ENCODE measurements at places on chromosomes 3 and 15.

DNA sequence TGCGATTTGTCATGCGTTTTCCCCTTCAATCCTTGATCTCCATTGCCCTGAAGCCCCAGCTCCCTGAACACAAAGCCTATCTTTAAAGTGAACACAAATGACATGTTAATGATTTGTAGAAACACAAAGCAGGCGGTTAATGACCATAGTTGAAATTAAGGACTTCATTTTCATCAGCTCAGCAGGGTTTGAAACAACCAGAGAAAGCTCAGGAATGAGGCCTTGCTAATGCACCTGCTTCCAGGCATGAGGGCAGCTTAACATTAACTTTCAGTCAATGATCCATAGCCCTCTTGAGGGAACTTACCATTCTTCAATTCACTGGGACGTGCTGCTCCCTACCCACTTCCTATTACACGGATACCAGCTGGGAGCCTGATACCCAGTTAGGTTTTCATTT is 427.2 kb upstream of the CBLB start:
- H3K27me3 ChIP-seq: no peaks in the 10 kb centered on the region
- H3K36me3 ChIP-seq: no peaks in the 10 kb centered on the region
- DNase-seq: no peak
- no peak overlapping the region for H3K27ac ChIP-seq

DNA sequence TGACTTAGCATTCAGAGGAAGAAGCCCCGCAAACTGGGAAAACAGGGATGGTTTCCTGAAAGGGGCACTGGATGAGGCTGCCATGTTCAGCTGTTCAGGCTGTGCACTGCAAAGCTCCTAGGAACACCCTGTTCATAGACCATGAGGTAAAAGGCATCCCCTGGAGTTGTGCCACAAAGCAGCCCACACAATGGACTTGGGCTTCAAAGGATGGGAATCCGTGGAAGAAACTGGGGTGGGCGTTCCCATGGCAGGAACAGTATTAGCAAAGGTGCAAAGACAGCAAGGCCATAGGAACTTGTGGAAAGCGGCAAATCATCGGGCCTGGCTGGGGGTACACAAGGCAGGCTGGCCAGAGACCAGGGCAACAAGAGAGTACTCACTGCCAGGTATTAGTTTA is 8.9 kb downstream of the OXTR start:
- DNase-seq: peak; percentile 61
- no peaks in the 10 kb centered on the region for H3K36me3 ChIP-seq
- no peak overlapping the region for H3K27ac ChIP-seq

- H3K4me3 ChIP-seq: no peak overlapping the region
- no peak for DNase-seq
- H3K27ac ChIP-seq: no peak overlapping the region
- no peaks in the 10 kb centered on the region for H3K27me3 ChIP-seq
- peaks cover 45% of the 10 kb centered on the region for H3K4me1 ChIP-seq
These were observed 7.2 kb downstream of the LIPC start for GRCh38 chr15:58438956-58439355.

GRCh38 chr15:70237626-70238025 is 139.9 kb upstream of the TLE3 start:
- H3K36me3 ChIP-seq: no peaks in the 10 kb centered on the region
- H3K4me3 ChIP-seq: no peak overlapping the region
- H3K27ac ChIP-seq: no peak overlapping the region
- H3K27me3 ChIP-seq: no peaks in the 10 kb centered on the region

DNA sequence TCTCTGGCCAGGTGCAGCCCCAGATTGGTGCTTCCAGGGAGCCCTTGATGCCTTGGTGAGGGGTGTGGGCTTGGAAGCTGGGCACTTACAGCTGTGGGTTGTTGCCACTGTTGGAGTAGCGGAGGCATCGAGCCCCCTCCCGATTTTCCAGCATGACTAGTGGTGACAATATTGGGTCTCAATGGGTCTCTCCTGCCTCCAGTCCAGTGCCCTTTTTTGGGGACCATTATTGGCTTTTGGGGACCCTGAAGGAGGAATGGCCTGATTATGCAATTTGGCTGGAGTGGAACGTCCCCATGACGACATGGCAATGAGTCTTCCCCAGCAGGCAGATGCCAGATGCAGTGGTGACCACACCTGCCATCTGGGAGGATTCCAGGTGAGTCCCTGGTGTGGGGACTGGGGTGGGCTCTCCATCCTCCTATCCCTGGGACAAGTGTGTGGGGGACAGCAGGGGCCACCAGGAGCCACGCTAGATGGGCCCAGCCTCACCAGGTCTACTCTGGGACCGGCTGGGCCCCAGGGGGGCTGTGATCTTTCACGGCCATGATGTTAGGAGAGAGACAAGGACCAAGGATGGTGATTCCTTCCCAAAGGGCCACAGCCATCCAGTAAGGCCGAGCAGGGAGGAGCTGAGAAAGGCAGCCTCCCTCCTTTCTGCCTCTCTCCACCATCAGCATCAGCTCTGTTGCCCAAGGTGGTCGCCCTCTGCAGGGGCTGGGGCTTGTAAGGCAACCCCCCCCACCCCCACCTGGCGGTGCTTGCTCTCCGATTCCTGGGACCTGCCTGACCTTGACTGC is 196.8 kb downstream of the GOLGA6L6 start:
- H3K27me3 ChIP-seq: no peaks in the 10 kb centered on the region
- no peak overlapping the region for H3K27ac ChIP-seq
- H3K4me3 ChIP-seq: no peak overlapping the region
- H3K36me3 ChIP-seq: no peaks in the 10 kb centered on the region
- DNase-seq: peak; percentile 60
- H3K4me1 ChIP-seq: no peaks in the 10 kb centered on the region

- H3K27me3 ChIP-seq: no peaks in the 10 kb centered on the region
- no peak for DNase-seq
- no peaks in the 10 kb centered on the region for H3K36me3 ChIP-seq
- no peak overlapping the region for H3K4me3 ChIP-seq
These were observed 71.1 kb downstream of the MYO1E start for GRCh38 chr15:59301527-59301926.

Measured in suprapubic skin (tissue), 4 donors.